Cortex of kidney (tissue), 1 donor: ENCODE measurements at places on chromosomes 4 and X.

DNA sequence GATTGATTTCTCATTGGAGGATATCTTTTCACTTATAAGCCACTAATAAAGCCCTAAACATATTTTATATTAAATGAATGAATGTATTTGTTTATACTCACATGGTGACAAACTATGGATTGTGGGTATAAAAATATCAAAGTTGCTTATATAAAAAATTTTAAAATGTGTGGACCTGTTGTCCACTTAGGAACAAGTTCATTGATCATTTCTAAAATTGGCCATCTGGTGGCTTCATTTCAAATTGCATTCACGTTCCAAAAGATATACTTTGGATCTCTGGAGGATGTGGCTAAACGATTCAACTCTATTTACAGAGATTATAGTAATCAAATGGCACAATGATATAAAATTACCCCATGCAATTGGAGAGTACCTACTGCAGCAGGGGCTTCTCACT is 32.5 kb downstream of the FSTL5 start:
- no peak for DNase-seq

GRCh38 chrX:9677098-9677739 is 88.4 kb downstream of the GPR143 start:
- no peak for DNase-seq

GRCh38 chr4:154417373-154417673 is 74.3 kb downstream of the DCHS2 start:
- DNase-seq: no peak

DNA sequence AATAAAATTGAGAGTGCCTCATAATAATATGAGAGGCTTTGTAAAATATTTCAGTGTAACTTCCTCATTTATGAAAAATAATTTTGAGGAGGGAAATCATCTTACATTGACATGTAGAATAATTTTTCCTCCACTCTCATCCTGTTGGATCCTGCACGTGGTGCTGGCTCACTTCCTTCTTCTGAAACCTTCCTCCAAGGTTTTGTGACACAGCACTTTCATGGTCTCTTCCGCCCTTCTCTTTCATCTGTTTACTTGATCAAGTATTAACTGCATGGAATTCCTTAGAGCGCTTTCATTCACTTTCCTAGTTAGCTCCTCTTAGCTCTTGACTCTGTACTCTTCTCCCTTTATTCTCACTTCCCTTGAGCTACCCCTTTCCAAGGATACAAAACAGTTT is 246.5 kb downstream of the RAPGEF2 start:
- DNase-seq: no peak

DNA sequence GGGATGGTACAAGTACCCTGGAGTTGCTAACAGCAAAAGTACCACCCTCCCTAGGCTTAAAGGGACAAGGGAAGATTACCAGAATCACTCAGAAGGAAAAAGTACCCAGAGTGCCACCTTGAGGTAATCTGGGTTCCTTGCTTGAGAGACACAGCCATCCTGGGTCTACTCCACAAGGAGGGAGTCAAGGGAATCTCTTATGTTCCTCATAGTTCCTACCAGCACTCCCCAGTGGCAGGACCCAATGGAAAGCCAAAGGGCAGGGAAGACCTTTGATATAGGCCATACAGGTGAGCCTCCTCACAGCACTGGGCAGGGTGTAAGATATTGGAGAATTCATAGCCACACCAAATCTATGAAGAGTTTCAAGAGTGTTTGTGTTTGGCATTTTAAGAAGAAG is 5.7 kb downstream of the IL2 start:
- no peak for DNase-seq

GRCh38 chr4:88352062-88352740 is 26.5 kb upstream of the HERC6 start:
- no peak for DNase-seq

DNA sequence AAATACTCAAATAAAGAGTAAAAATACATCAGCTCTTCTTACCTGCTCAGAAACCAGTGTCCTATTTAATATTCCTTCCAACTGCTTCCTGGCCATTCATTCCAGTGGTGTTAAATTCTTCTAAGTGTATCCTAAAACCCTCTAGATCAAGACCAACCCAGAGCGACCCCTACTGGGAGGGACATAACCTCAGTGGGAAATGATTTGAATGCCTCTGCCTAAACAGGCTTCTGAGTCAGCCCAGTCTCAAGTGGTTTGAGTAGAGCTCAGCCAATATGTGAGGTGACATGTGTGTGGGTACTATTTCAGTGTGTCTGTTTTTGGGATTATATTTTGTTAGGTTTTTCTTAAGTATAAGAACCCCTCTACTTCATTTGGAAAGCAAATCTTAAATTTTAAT is 133.6 kb upstream of the ARHGEF9 start:
- no peak for DNase-seq

DNA sequence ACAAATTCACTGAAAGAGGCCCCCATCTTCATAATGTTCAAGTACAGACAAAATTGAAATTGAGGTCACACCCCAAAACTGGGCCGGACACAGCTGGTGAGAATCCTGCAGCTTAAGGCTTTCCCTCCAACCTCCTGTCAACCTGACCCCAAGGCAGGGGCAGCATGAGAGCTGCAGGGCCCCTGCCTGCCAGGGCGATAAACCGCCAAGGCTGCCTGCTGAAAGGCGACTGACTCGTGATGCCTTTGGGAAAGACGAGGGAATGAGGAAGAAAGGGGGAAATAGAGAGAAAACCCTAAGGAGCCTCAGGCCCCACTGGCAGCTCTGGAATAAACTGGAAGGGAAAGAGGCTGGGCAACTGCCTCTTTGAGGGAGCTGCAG is 7.3 kb upstream of the IRAK1 start:
- DNase-seq: no peak

GRCh38 chr4:83342476-83342875 is 7.8 kb upstream of the HPSE start:
- no peak for DNase-seq

DNA sequence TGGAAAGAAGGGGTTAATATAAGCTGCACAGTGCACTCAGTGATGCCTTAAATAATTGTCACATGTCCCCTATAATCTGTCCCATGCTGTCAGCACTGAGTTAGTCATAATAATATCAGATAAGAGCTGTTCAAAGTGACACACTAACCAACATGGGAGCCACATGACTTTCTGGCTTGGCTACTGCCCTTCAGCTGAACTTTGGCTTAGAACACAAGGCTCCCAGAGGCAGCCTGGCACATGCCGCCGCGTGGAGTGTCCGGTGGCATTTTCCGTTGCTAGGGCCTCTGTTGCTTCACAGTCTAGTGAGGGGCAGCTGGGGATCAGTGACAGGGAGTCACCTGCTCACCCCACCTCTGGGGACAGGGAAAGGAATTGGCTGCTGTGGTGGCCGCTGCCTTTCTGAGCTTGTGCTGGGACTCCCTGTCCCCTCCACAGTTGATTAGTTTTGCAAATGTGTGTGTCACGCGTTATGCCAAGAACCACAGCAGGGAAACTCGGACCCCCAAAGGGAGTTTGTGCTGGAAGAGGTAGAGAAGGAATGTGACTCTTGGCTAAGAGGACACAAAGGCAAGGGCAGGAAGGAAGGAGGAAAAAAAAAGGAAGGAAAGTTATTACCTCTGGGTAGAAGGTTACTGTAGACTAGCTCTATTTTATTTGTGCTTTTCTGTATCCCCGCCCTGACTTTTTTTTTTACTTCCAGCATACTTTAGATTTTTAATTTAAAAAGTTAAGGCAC is 41.1 kb upstream of the PPARGC1A start:
- no peak for DNase-seq

DNA sequence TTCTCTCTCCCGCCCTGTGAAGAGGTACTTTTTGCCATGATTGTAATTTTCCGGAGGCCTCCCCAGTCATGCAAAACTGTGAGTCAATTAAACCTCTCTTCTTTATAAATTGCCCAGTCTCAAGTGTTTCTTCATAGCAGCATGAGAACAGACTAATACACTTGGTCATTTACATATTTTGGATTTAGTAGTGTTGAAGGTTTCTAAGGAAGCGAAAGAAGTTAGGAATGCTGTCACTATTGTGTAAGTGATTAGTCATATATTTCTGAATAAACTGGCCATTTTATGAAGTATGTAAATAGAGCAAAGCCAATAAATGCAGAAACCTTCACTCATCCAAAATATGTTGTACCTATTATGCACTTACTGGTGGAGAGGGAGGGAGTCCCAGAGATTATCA is 34.4 kb upstream of the GK2 start:
- no peak for DNase-seq
